Activated T-cell treated with anti-CD3 and anti-CD28 coated beads for 48 hours (primary cell): ENCODE measurements at places on chromosomes 4 and X.

GRCh38 chr4:949656-950055 is 17.4 kb downstream of the TMEM175 start:
- DNase-seq, result no peak

DNA sequence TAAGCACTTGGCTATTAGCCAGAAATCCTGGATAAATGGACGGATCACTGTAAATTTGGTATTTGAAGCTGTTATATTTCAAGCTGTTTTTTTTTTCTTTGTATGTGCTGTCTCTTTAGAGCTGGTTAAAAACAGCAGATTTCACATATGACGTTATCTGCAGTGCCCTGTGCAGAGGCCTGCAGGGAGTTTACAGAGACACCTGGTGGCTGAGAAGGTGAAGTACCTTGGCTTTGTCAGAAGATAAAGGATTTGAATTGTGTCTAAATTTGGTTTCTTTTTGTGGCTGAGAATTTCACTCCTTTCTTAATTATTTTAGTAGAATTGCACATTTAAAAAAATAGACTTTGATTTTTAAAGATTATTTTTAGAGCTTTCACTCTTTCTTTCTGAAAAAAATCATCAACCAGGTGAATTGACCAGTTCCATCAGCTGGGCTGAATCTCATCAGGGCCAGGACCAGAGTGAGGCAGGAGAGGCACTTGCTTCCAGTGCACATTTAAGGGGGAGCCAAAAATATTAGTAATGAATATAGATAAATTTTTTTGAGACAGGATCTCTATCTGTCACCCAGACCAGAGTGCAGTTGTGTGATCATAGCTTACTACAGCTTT is 9.6 kb upstream of the CHRNA9 start:
- no peak for DNase-seq

- DNase-seq, result no peak
Measured at GRCh38 chrX:124573468-124573867, 227.1 kb downstream of the SH2D1A start.

GRCh38 chrX:78650906-78651437 is 8.2 kb downstream of the RTL3 start:
- DNase-seq, result no peak

DNA sequence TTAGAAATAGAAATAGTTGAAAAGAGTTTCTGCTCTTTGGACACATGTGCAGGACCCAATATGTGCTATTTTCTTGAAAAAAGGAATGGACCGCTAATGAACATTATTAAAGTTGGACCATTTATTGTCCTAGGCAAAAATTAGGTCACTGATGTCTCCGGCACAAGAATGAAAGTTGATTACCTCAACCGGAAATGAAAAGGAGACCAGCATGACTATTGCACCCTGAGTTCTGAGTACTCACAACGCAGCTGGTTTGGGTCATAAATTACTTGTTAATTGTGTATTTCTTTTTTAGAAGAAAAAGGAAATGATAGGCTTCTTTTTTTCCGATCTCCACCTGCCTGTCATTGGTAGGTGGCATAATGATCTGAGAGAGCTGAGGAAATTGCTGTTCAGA is 232.7 kb downstream of the ARHGAP24 start:
- no peak for DNase-seq

DNA sequence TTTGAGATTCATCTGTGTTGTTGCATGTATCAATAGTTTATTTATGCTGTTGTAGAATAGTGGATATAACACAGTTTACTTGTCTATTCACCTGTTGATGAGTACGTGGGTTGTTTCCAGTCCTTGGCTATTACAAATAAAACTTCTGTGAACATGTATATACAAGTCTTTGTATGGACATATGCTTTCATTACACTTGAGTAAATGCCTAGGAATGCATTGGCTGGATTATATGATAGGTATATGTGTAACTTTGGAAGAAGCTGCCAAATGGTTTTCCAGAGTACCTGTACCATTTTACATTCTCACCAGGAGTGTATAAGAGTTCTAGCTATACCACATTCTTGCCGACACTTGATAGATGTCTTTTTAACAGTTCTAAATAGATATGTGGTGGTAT is 16.5 kb downstream of the ART3 start:
- no peak for DNase-seq

- DNase-seq, result no peak
Measured at GRCh38 chr4:174217273-174218126, 66.0 kb downstream of the FBXO8 start.

DNA sequence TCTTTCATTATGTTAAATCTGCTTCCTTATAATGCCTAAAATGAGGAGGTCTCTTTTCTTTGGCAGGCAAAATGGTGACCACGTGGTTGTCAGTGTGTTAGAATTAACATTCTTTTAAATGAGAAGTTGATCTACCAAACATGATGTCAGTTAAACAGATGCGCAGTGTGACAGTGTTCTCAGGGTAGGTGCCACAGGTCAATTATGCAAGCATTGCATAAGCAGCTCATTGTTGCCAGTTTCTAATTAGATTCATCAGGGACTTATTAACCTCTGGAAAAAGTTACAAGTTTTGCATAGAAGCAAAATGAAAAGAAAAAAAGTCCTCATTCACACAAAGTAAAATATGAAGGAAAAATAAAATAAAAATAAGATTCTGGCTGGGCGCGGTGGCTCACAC is 324.1 kb upstream of the GALNT7 start:
- DNase-seq, result no peak

GRCh38 chr4:70515367-70516250 is 2.8 kb upstream of the AMTN start:
- no peak for DNase-seq

DNA sequence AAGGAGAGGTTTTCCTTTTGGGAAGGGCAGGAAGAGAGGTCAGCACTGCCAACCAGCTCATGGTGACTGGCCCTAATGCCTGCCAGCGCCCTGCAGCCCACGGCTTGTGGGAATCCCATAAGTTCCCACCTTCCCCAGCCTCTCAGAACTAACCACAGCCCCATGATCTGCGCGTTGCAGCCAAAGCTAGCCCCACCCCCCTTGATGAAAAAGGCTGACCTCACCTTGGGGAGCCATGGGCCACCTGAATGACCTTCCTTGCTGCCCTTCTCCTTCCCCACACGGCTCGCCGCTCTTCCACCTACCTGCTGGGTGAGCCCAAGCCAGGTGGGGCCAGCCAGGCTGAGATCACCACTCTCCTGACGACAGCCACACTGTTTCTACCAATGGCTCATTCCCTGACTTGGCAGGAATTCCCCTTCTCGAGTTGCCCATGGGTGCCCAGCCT is 3.9 kb upstream of the ELF4 start:
- DNase-seq, result no peak

- DNase-seq, result no peak
Measured at GRCh38 chr4:87286970-87287369, 35.7 kb downstream of the HSD17B13 start.

DNA sequence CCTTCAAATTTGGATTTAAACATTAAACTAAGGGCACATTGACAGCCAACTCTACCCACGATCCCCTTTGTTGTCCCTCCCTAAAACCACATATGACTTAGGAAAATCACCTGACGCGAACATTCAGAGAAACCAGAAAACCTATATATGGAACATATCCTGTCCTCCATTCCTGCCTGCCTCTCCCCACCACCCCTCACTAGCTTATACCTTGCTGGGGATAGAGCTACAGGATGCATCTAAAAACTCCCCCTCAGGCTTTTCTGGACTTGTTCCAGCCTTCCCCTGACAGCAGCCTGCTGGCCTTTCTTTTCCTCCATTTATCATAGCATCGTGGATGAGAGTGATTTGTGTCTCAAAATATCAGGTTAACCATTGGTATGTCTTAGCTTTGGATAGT is 8.8 kb downstream of the STK26 start:
- DNase-seq, result no peak

- DNase-seq, result no peak
Measured at GRCh38 chrX:55767100-55767499, 49.6 kb downstream of the RRAGB start.

DNA sequence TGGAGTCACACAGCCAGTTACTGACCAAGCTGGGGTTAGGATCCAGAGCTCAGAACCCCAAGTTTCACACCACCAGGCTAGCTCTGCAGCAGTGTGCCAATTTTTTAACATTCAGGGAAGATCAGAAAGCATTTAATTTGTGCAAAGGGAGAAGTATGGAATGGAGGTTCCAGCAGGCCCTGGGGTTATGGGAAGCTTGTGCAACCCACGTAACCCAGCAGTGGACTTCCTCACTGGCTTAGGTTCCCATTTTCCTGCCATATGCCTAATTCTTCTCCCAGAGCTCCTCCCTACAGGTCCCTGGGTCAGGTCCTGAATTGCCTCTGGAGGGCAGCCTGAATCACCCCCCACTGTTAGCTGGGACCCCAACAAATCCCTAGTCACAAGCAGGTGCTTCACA is 14.0 kb downstream of the APLN start:
- DNase-seq, result no peak

DNA sequence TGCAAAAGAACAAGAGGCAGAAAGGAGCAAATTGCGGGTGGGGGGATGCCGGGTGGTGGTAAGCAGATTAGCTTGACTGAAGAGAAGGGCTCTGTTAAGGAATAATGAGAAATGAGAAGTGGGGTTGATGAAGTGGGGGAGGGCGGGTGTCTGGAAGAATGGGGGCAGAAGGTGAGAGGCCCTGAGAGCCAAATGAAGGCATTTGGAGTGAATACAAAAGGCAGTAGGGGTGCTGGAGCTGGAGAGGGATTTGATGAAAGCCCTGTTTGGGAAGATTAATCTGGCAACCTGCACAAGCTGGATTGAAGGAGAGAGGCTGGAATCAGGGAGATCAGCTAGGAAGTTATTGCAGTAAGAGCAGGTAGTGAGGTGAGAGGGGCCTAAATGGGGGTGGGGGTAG is 82.1 kb downstream of the GUCY2F start:
- DNase-seq, result no peak

DNA sequence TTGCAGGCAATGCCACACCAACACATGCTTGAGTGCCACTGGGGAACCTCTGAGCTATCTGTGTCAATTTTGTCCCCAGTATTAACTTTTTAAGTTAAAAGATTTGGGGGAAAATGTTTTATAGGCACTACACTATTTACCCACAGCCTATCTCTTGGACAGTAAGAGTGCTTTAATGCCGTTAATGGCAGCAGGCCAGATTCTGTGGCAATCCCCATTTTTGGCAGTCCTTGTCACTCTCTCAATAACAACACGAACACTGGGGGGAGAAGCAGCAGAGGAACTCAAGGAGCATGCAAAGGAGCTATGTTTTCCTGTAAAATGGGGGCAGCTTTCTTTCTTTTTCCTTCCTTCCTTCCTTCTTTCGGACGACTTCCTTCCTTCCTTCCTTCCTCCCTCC is 168.6 kb downstream of the NSUN7 start:
- no peak for DNase-seq

- DNase-seq, result no peak
Measured at GRCh38 chr4:21835712-21836111, 112.9 kb downstream of the KCNIP4 start.

GRCh38 chr4:1797298-1797860 is 4.3 kb downstream of the FGFR3 start:
- no peak for DNase-seq

DNA sequence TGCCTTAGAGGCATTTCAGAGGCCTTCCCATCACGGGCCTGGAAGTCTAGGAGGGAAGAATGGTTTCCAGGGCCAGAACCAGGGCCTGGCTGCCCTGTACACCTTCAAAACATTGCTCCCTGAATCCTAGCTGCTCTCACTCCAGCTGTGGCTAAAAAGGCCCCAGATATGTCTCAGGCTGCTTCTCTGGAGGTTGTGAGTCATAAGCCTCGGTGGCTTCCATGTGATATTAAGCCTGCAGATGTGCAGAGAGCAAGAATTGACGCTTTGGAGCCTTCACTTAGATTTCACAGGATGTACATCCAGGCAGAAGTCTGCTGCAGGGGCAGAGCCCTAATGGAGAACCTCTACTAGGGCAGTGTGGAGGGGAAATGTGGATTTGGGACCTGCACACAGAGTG is 502.5 kb downstream of the GRXCR1 start:
- DNase-seq, result no peak

GRCh38 chr4:165464376-165464775 is 85.6 kb downstream of the CPE start:
- no peak for DNase-seq

DNA sequence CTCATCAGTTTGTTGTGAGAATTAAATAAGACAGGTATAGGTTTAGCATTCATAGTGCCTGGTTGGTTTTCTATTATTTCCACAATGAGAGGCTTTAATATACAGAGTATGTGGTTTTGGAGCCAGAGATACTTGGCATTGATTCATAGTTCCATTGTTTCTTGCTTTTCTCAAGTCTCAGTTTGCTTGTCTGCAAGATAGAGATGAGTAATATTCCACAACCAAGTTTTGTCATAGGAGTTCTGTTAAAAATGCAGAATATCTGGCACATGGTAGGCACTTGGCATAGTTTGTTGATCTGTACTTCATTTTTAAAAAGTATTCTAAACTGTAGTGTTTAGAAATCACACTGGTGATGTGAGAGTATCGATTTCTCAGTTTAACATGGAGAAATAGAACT is 37.5 kb upstream of the EDA2R start:
- DNase-seq, result no peak

DNA sequence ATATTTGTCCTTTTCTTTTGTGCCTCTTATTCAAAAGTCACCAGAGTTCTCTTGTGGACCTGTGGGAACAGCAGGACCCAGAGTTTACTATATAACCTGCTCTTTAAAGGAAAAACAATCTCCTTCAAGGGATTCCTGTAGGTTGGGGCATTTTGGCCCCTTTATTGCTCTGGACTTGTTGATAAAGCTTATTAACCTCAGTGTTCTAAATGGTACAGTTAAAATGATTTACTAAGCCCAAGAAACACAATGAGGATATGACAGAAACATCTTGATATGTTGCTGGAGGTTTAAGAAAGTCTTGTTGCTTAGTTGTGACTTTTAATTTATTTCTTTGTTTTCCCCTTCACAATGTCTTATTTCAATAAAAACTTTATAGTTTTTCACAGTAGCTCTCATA is 46.8 kb downstream of the SLIT2 start:
- DNase-seq, result no peak

DNA sequence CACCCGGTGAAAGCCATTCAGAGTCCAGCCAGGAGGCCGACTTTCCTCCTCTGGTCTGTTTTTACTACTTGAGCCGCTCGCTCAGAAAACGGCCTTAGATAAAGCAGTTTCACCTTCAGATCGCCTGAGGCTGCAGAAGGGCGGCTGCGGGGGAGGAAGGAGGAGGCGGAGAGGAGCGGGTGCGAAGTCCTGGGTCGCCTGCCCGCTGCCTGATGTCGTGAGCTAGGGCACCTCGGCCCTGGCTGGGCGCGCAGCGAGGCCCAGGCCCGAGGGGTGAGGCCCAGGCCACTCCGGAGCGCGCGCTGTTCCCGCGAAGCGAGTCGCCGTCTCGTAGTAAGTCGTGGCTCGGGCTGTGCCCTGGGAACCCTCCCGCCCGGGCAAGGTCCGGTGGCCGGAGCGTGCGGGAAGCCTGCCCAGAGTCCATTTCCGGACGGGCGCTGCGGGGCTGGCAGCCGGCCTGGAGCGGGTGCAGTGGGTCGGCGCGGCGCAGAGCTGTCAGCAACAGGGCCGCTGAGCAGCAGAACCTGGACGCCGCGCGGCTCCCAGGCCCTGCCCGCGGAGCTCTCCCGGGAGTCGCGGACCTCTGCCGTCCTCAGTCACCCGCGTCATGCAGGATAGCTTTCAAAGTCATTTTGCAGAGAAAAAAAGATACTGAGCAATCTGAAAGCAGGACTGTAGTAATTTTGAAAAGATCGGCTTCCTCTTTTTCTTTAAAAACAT is 18.6 kb downstream of the TRIM2 start:
- no peak for DNase-seq
